ENCODE measurements at places on chromosomes 3 and 15.

DNA sequence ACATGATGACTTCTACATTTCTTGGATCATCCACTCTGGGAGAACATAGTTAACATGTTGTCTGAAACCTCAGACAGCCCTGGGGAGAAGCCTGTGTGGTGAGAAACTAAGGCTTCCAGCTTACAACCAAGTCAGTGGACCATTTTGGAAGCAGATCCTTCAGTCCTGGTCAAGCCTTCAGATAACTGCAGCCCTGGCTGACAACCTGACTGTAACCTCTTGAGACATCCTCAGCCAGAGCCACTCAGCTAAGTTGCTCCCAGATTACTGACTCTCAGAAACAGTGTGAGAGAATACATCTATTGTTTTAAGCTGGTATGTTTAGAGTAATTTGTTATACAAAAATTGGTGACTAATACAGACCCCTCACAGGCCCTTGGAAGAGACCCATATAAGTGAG lies 50.9 kb upstream of the KPNA4 start:
- no peak for DNase-seq

DNA sequence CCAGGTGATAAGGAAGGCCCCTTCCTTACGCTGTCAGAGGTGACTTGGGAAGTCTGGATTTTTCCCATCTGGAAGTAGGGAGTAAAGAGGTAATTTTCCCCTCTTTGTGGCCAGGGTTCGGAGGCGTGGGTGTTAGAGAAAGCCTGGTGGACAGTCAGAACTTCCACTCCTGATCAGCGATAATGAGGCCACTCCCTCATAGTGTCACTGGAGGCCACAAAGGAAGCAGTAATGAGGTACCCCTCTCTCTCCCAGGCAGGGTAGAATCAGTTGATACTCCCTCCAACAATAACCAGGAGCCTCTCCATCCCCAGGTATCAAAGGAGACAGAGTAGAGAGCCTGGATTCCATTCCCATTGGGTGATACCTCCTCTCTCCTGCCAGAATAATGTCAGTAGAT lies 30.0 kb downstream of the AP4E1 start:
- DNase-seq = no peak

DNA sequence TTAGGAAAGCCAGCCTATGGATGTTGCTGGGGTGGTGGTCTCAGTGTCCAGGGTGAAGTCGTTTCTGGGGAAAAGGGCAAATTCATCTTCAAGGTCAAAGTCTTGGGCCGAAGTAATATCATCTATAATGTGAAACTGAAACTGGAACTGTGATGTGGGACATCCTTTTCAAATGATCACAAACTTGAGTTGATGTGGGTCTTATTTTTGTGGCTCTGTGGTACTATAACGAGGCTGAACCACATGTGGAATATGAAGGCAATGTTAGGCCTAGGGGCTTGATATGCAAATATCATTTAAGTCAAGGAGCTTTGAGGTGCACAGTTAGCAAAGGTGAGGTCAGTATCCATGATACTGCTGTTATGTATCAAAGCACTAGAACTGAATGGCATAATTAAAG lies 1.5 kb upstream of the CD200R1L start:
- peak; percentile 8 for DNase-seq

DNA sequence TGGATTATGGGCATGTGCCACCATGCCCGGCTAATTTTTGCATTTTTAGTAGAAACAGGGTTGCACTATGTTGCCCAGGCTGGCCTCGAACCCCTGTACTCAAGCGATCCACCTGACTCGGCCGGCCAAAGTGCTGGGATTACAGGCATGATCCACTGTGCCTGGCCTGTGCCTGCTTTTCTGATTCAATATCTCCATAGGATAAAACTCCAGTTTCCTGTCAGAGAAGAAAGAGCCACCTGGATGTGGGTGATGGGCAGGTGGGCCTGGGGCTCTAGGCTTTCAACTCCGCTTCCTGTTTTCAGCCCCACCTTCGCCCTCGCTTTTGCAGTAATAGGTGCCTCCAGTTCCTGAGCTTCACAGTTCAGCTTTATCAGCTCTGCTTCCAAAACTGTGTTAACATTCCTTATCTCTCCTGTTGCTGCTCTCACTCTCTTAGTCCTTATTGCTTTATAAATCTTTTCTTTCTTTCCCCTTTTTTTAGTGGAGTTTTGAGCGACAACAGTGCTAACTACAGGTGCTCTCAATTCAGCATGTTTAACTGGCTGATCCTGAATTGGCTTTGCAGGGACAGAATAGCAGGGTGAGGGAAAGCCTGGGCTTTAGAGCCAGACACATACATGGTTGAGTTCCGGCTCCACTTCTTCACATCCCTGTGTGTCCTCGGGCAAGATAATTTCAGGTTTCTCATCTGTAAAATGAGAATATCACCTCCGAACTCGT lies 21.1 kb upstream of the PDE8A start:
- DNase-seq = peak; percentile 27

DNA sequence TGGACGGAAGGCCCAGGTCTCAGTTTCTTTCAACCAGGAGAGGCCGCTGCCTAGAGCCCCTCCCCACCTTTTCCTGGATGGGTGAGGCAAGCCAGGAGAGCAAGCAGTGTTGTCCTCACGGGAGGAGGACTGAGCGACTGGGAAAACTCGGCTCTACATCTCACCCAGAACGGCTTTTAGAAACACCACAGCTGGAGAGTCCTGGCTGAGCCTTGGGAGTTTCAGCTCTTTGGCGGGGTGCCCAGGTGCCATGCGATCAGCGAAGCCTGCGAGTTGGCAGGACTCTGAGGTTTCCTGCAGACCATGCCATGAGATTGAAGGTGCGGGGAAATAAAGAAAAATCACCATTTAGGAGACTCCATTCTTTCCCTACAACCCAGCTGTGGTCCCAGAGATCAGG lies 26.0 kb downstream of the PPCDC start:
- DNase-seq = no peak

DNA sequence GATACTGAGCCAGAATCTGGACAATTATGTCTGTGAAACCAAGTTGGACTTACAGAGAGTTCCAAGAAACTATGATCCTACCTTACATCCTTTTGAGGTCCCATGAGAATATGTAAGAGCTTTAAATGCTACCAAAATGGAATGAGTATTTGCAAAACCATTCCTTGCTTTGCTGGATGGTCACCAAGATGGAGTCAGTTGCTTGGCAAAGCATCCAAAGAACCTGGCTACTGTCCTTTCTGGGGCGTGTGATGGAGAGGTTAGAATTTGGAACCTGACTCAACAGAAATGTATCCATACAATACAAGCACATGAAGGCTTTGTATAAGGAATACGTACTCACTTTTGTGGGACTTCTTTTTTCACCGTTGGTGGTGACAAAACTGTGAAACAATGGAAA lies 36.2 kb downstream of the AP4E1 start:
- no peak for DNase-seq

DNA sequence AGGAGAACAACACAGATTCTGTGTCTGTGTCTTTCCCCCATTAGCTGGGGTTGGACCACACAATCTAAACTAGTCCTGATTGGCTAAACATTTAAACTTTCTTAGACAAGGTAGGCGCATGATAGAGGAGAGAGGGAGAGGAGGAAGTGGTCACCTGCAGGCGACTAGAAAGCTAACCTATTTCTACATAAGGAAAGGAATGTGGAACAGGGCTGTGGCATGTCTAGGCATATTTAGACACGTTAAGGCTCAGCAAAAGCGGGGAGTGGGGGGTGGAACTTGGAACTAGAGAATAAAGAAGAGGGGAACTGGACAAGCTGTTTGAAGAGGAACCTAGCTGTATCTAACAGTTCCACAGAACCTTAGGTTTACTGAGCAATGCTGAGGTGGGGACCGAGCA lies 12.8 kb downstream of the LRRC28 start:
- no peak for DNase-seq

GRCh38 chr3:7793786-7794185 lies 707.8 kb upstream of the LMCD1 start:
- no peak for DNase-seq

DNA sequence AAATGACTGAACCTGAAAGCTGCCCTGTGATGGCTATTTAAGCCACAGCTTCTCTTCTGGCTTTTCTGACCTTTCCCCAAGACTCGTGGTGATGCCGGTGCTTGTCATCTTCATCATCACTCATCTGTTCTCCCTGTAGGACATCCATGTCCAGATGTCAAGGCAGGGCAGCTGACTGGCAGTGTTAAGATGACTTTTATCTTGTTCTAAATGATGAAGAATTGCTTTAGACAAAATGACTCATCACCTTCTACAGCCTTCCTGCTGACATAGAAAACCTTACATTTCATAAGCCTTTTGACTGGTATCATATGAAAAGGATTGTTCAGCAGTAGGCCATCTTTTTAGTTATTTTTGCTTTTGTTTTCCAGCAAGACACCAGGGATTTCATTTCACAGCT lies 67.0 kb upstream of the GPR149 start:
- DNase-seq = no peak

- no peak for DNase-seq
Observed at GRCh38 chr3:171195686-171196085, 169.2 kb upstream of the SLC2A2 start.

- DNase-seq = no peak
Observed at GRCh38 chr15:35211240-35211902, 126.3 kb upstream of the NANOGP8 start.

DNA sequence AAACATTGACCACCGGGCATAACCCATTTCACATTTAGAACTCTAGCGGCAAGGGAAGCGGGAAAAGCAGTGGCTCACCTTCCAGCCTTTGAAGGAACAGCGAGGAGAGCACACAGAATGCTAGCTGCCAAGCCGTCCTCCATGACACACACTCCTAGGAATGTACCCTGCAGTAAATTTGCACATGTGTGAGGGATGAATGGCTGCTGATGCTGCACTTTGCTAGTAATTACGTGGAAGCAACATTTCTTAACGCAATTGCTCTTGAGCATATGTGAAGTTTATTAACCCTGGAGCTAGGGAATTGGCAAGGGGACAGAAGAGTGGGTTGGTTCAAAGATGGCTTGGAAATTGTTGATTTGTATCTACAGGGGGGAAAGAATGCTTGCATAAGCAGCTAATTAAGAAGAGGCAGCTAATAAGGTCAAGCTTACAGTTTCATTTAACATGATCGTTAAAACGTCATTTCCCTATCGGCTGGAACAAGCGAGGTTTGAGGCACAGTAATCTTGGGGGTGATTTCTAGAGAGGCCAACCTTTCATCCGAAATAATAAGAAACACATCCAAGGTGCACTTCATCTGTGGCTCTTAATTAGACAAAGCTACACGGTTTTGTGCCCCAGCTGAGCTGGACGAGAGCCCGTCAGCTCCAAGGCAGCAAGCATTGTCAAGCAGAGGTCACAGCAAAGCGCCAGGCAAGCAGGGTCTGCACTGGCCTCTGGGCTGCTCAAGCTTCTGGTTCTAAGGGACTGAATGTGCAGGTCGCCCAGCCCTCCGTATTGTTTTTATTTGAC lies 123.4 kb downstream of the CHSY1 start:
- no peak for DNase-seq

GRCh38 chr15:33982516-33982915 lies 14.2 kb downstream of the CHRM5 start:
- DNase-seq = no peak

GRCh38 chr3:196124608-196125007 lies 42.7 kb upstream of the TFRC start:
- no peak for DNase-seq

DNA sequence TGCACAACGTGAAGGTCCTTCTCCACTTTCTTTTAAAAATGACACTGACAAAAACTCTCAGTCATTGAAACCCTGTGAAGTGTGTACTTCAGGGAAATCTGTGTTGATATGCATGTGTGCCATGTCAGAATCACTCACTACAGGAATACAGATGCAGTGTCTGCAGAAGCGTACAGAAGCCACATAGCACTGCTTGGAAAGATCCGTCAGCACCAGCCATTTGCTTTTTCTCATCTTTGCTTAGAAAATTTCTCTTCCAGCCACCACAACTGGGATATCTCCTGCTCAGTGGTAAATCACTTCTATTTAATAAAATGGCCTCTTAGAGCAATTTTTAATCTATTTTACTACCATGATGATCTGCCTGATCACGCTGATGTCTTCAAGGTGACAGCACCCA lies 91.3 kb upstream of the ARHGEF26 start:
- no peak for DNase-seq

GRCh38 chr15:79089331-79089889 lies 1.2 kb downstream of the RASGRF1 start:
- no peak for DNase-seq

- no peak for DNase-seq
Observed at GRCh38 chr3:124201226-124201625, 209.3 kb upstream of the ROPN1 start.

DNA sequence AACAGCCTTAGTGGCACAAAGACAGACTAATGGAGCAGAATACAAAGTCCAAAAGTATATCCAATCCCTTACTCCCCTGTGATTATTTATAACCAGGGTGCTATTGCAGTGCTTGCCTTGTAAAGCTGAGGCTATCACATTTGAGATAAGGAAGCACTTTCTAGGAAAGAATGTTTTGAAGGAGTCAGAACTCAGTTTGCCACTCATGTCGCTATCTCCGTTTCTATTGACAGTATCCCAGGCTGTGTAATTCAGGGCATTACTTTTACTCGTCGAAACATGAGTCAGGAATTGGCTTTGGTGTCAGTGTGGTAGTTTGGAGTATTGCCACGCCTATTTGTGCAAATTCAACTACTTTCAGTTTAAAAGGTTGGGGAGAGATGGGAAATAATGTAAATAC lies 78.4 kb downstream of the FBXL2 start:
- peak; percentile 88 for DNase-seq

GRCh38 chr3:110139821-110140220 lies 802.5 kb upstream of the DPPA4 start:
- DNase-seq = no peak

DNA sequence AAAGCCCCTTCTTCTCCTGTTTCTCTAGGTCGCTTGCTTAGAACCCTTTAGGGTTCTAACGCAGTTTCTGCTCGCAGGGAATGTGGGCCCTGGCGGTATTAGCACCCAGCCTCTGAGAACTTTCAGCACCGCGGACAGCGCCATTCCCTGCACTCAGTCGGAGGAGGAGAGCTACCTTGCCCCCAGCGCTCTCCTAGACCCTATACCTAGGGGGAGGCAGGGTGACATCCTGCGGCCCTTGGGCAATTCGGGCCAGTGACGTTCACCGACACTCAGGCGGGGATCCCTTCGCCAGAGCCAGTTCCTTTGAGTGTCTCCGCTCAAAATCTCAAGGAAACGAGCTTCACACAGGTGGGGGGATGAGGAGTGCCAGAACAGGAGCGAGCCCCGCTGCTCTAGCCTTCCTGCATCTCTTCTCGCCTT lies 1.3 kb downstream of the SLC7A14 start:
- DNase-seq = peak; percentile 72

GRCh38 chr3:25747033-25747432 lies 36.2 kb downstream of the NGLY1 start:
- DNase-seq = no peak

DNA sequence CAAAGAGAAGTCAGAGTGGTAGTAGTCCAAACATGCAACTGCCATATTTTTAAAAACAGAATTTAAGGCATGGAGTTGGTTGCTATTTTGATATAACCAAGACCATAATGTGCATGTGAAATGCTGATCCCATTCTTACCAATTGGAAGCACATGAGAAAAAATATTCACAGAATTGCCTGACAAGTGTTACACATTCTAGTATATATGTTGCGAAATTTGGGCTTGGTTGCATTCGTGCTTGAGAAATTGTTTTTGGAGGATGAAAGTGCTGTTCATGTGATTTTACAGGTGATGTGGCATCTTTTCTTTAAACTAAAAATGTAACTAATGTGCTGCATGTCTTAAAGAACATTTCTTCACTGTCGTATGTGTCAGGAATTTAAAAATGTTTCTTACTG lies 199.7 kb downstream of the CHL1 start:
- no peak for DNase-seq

Measured in large intestine (tissue), 12 donors.